CD8-positive, alpha-beta memory T cell (primary cell): ENCODE measurements at places on chromosomes 12 and 14. TPM values are rescaled to one million over a fixed set of nuclear protein-coding genes. Genes with fewer than 3 reads are reported as not detected.

INHBC gene
- polyA plus RNA-seq, result not detected

LRP1-AS gene
- not detected for polyA plus RNA-seq

AP4S1 gene
- 7.1 TPM for polyA plus RNA-seq

TIMELESS gene
- 3.9 TPM for polyA plus RNA-seq

C14orf39 gene
- polyA plus RNA-seq, result not detected

GALNT6 gene
- polyA plus RNA-seq, result 13.3 TPM

OVCH1 gene
- polyA plus RNA-seq, result not detected

GLS2 gene
- polyA plus RNA-seq, result 3.2 TPM

RBP5 gene
- polyA plus RNA-seq, result not detected

AGAP2 gene
- polyA plus RNA-seq, result 6.4 TPM

LRIG3 gene
- not detected for polyA plus RNA-seq

RPGRIP1 gene
- not detected for polyA plus RNA-seq

TMEM119 gene
- polyA plus RNA-seq, result 0.66 TPM

ALDH2 gene
- polyA plus RNA-seq, result 0.45 TPM

RPS6KL1 gene
- polyA plus RNA-seq, result not detected

ERBB3 gene
- polyA plus RNA-seq, result 0.63 TPM

ACOT6 gene
- polyA plus RNA-seq, result not detected

ANKS1B gene
- not detected for polyA plus RNA-seq

PTGDR gene
- 50.8 TPM for polyA plus RNA-seq

C1QL4 gene
- polyA plus RNA-seq, result not detected

ASB2 gene
- 4.8 TPM for polyA plus RNA-seq

CFAP73 gene
- polyA plus RNA-seq, result not detected

OR4E2 gene
- not detected for polyA plus RNA-seq

TAS2R13 gene
- polyA plus RNA-seq, result not detected

NR4A1 gene
- polyA plus RNA-seq, result 0.84 TPM

ALDH1L2 gene
- polyA plus RNA-seq, result not detected

AKAP6 gene
- polyA plus RNA-seq, result 0.49 TPM

SRRM4 gene
- not detected for polyA plus RNA-seq

LTBR gene
- polyA plus RNA-seq, result not detected

ATL1 gene
- polyA plus RNA-seq, result 2.4 TPM

RDH16 gene
- 0.20 TPM for polyA plus RNA-seq

SLC39A5 gene
- not detected for polyA plus RNA-seq

TAS2R46 gene
- not detected for polyA plus RNA-seq

CIROP gene
- not detected for polyA plus RNA-seq

NGB gene
- polyA plus RNA-seq, result not detected

WSCD2 gene
- 0.39 TPM for polyA plus RNA-seq

HOXC12 gene
- polyA plus RNA-seq, result not detected

ASCL1 gene
- polyA plus RNA-seq, result not detected

RTL1 gene
- not detected for polyA plus RNA-seq

PTPRB gene
- polyA plus RNA-seq, result not detected

MSI1 gene
- polyA plus RNA-seq, result not detected

PLEKHG7 gene
- not detected for polyA plus RNA-seq

DLK1 gene
- polyA plus RNA-seq, result not detected

CLECL1 gene
- 14.3 TPM for polyA plus RNA-seq

KRT77 gene
- polyA plus RNA-seq, result not detected

TAS2R14 gene
- 1.0 TPM for polyA plus RNA-seq
